ENCODE measurements at places on chromosomes 5 and 9.
A peak's percentile ranks its signal among the peaks of the same experiment; 100 is the strongest.

- no peaks in the 10 kb centered on the region for H3K4me1 ChIP-seq
- no peak overlapping the region for H3K27ac ChIP-seq
- peaks cover 2% of the 10 kb centered on the region for H3K27me3 ChIP-seq
- H3K4me3 ChIP-seq: no peak overlapping the region
- DNase-seq: no peak
- no peaks in the 10 kb centered on the region for H3K36me3 ChIP-seq
Measured at GRCh38 chr5:96142786-96143434, 181.3 kb upstream of the ELL2 start.

DNA sequence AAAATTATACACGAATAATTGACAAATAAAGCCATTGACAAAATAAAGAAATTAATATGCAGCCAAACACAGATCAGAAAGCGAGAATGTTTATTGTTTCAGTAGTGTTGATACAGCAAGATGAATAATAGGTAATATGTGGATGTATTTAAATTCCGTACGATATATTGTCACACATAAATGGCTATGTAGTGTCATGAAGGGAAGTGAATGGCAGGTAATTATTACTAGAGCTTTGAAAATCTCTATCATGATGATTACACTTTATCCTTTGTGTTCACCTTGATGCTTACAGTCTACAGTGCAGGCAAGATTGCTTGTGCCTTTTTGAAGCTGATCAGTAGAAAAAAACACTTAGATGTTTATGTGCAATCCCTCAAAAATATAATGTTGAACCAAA, 23.3 kb upstream of the CDH10 start:
- no peak for DNase-seq
- H3K4me1 ChIP-seq: peaks cover 6% of the 10 kb centered on the region
- no peak overlapping the region for H3K27ac ChIP-seq
- H3K36me3 ChIP-seq: no peaks in the 10 kb centered on the region
- no peak overlapping the region for H3K4me3 ChIP-seq

- no peaks in the 10 kb centered on the region for H3K4me1 ChIP-seq
- H3K4me3 ChIP-seq: no peak overlapping the region
- H3K36me3 ChIP-seq: no peaks in the 10 kb centered on the region
- DNase-seq: no peak
- no peaks in the 10 kb centered on the region for H3K27me3 ChIP-seq
- H3K27ac ChIP-seq: no peak overlapping the region
Measured at GRCh38 chr5:156753846-156754245, 96.2 kb upstream of the PPP1R2B start.

- no peaks in the 10 kb centered on the region for H3K27me3 ChIP-seq
- H3K27ac ChIP-seq: no peak overlapping the region
- no peaks in the 10 kb centered on the region for H3K36me3 ChIP-seq
- H3K4me3 ChIP-seq: no peak overlapping the region
Measured at GRCh38 chr5:111488353-111488752, 24.0 kb downstream of the STARD4 start.

DNA sequence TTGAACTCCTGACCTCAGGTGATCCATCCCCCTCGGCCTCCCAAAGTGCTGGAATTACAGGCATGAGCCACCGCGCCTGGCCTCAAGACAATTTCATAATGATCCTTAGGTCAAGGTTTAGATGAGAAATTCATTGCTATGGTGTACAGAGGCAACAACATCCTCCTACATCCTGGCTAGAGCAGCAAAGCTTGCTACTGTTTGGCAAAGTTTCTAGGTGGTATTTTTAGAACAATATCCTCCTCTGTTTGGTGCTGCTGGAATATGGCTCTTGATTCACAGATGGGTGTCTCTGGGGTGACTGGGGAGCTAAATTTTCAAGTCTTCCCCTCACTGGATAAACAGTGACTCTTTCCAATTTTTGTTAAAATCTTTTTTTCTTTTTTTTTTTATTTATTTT, 30.6 kb downstream of the CRHBP start:
- H3K36me3 ChIP-seq: no peaks in the 10 kb centered on the region
- no peak overlapping the region for H3K4me3 ChIP-seq
- peak overlapping the region; percentile 83 for H3K27ac ChIP-seq
- no peaks in the 10 kb centered on the region for H3K27me3 ChIP-seq

DNA sequence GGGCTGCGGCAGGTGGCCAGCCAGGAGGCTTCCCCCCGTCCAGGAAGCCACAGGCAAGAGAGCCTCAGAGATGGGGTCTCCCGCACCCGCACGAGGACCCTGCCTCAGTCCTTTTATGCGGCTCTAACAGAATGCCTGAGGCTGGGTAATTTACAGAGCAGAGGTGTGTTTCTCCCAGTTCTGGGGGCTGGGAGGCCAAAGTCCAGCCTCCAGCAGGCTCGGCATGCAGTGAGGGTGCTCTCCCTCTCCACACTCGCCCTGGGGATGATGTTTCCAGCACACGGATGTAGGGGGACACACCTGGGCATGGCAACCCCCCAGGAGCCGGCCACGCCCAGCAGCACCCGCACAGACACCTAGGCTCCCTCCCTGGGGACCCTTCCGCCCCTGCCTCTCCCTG, 95.4 kb upstream of the PPP1R26 start:
- H3K27me3 ChIP-seq: peaks cover 14% of the 10 kb centered on the region
- H3K4me1 ChIP-seq: peaks cover 6% of the 10 kb centered on the region
- no peak overlapping the region for H3K4me3 ChIP-seq
- no peak for DNase-seq
- H3K36me3 ChIP-seq: peaks cover 16% of the 10 kb centered on the region
- no peak overlapping the region for H3K27ac ChIP-seq
